ENCODE measurements at places on chromosomes 4 and X. TPM values are rescaled to one million over a fixed set of nuclear protein-coding genes. Genes with fewer than 3 reads are reported as not detected.

Gene CSAG1
- total RNA-seq, result not detected

DNA sequence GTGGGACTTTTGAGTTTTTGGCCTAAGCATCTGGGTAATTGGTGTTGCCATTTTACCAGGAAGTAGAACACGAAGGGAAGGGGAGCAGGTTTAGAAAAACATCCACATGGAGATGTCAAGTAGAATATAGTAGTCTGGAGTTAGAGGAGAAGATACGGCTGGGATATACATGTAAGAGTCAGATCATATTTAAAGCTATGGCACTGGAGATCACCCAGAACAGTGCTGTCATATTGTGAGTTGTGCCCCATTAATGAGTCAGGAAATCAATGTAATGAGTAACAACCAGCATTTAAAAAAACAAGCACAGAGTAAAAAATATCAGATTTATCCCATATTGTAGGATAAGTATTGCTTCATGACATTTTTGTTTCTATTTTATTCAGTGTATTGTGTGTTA is 4.2 kb downstream of the GSTCD start:
- no peak for DNase-seq

DNA sequence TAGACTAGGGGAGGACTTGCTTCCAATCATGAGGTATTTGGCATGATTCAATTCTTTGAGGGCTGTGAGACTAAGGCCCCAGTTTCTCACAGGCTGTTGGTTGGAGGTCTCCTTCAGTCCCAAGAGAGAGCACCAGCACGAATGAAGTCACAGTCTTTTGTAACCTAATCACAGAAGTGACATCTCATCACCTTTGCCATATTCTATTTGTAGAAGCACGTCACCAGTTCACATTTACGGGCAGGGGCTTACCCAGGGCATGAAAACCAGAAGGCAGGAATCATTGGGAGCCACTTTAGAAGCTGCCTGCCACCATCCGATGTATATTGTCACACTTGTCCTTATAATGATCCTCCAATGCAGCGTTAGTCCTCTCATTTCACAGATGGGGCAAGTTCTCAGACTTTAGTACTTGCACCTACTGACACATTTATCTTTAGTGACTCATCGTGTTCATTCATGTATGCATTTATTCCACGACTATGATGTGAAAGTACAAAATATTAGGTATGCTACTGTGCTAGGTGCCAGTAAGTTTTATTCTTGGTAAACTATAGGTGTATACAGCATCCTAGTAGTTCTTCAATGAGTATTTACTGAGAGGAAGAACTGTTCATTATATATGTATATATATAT is 163.8 kb upstream of the PGRMC2 start:
- no peak for DNase-seq

DNA sequence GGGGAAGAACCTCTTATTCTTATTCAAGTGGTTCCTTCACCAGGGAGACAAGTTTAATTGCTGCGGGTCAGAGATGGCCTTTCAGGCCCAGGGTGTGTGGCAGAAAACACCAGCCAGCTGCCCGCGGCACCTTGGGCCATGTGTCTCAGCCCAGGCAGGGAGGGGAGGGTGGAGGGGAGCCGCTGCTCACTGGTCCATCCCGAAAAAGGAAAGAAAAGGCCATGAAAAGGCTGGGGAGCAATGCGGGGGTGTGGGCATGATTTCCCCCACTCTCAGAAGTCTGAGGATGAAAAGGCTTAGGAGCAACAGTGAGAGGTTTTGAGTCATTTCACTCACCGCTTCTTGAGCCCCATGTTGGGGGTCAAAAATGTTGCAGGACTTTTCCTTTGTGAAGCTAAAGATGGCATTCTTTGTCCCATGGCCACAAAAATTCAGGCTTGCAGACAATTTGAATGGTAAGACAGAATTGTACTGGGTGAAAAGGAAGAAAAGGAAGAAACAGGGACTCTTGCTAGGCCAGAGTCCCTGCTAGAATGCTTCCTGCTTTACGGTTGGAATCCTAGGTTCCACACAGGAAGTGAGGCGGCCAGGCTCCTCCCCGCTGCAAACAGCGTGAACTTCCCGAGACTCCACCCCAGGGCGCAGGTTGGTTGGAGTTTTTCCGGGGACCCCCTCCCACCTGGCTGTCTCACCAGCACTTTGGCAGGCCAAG is 17.4 kb upstream of the FAM47E start:
- no peak for DNase-seq

Gene NPNT
- 11.1 TPM for total RNA-seq

Gene MAGED1
- 79.9 TPM for total RNA-seq

Gene GABRQ
- total RNA-seq, result not detected

Gene PLAC1
- total RNA-seq, result not detected

Gene PSMD10
- total RNA-seq, result 22.1 TPM

DNA sequence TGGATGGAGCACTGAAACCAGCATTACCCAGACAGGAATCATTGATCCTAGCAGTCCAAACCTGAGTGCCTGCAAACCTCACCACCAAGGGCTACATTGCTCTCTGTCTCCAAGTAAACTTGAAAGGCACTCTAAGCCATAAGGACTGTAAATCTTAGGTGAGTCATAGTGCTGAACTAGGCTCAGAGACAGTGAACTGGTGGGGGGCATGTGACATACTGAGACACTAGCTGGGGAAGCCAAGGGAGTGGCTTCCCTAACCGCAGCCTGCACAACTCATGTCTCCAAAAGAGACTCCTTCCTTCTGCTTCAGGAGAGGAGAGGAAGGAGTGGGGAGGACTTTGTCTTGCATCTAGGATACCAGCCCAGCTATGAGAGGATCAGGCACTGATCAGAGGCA is 235.5 kb upstream of the ACTRT1 start:
- DNase-seq, result no peak

GRCh38 chr4:108120789-108121188 is 47.9 kb downstream of the LEF1 start:
- DNase-seq, result no peak

Gene USP26
- total RNA-seq, result not detected
